ENCODE measurements at places on chromosomes 1 and 21.

- no peak for DNase-seq
Measured at GRCh38 chr1:74508449-74508848, 4.0 kb downstream of the LRRC53 start.

GRCh38 chr1:92326681-92327080 is 27.8 kb downstream of the RPAP2 start:
- no peak for DNase-seq

- DNase-seq, result peak; percentile 48
Measured at GRCh38 chr1:193211539-193211938, 25.1 kb upstream of the B3GALT2 start.

- DNase-seq, result peak; percentile 70
Measured at GRCh38 chr1:202286622-202287097, 55.1 kb downstream of the UBE2T start.

GRCh38 chr1:180950321-180950720 is 37.6 kb downstream of the KIAA1614 start:
- no peak for DNase-seq

- DNase-seq, result no peak
Measured at GRCh38 chr1:18108299-18109057, 880 bp downstream of the IGSF21 start.

DNA sequence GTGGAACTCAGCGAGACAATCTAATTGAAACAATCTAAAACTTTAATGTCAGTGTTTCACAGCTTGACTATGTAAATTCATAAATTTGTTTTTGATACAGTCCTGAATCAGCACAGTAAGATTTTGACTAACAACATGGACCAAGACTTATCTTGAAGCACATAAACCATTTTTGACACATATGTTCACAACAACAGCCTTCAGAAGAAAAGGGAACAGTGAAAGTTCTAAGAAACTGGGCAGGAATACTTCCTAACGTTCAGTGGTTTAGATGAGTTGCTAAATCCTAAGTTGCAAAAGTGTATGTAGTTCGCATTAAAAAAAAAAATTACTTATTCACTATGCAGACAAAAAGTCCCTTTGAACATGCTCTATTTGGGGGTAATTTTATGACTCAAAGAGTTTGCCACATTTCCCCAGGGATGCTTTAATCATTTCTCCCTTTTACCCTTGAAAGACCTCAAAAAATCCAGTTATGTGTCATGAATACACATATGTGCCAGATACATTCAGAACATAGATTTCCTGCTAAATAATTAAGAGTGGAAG is 120.2 kb downstream of the MRPL39 start:
- DNase-seq, result no peak

DNA sequence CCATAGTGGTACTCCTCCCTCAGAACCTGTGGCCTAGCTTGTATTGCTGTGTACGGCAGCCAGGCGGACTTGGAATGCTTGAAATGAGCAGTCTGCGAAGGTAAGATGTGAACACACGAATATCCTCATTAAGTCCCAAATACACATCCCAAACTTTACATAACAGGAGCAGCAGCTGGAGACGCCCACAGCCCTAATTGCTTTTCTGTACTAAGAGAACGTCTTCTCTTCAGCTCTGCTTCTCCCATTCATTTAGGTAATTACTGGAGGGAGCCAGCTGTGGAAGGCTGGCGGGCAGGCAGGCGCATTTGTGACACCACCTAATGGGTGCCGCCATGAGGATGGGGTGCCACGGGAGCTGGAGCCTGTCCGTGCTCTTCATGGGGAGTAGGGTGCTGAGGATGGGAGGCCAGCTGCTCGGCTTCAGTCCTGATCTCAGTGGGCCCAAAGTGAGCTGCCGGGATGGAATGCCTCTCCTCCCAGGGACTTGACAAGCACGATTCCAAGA is 66.6 kb upstream of the POU3F1 start:
- no peak for DNase-seq

DNA sequence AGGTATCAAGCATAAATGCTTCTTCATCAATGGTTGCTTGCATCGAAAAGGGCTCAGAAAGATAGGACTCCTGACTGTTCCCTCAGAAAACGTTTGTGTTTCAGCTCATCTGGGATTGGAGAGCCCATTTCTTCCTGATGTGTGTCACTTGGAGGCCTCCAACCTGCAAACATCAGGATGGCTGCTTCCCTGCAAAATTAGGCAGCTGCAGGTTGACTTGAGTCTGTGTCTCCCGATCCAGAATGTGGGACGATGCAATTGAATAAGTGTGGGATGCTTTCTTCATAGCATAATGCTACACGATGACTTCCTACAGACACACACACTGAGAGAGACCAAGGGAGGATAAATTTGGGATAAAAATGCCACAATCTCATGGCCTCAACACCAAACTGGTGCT is 42.2 kb downstream of the OLIG1 start:
- no peak for DNase-seq

GRCh38 chr1:11851180-11851579 is 3.6 kb upstream of the NPPA start:
- DNase-seq, result no peak

DNA sequence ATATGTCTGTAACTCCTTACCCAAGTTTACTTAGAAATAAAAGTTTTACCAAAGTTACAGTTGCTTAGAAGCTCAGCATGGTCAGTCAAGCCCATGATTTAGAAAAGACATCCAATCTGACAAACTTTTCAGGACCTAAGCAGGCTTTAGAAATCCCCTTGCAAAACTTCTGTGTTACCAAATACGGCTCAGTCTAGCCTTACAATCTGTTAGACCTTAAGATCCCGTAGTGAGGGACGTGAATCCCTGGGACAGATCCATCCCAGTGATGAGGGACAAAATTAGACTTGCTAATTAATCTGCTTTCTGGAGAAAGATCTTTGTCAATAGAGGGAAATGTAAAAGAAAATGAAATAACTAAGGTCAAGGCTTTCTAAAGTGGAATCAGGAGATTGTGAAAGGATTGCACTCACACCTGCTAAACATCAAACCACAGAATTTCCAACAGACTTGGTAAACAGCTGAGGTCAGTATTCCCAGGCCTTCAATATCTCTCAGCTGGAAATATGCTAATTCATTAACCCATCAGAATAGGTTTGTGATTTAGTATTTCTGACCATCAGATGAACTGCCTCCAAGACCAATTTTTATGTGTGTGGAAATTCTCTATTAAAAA is 375.3 kb downstream of the DUSP10 start:
- DNase-seq, result no peak

- DNase-seq, result no peak
Measured at GRCh38 chr1:33167650-33168447, 14.0 kb downstream of the TRIM62 start.

GRCh38 chr1:223331929-223332328 is 32.0 kb downstream of the SUSD4 start:
- DNase-seq, result peak; percentile 56

- DNase-seq, result no peak
Measured at GRCh38 chr1:246338546-246338945, 168.5 kb downstream of the SMYD3 start.

DNA sequence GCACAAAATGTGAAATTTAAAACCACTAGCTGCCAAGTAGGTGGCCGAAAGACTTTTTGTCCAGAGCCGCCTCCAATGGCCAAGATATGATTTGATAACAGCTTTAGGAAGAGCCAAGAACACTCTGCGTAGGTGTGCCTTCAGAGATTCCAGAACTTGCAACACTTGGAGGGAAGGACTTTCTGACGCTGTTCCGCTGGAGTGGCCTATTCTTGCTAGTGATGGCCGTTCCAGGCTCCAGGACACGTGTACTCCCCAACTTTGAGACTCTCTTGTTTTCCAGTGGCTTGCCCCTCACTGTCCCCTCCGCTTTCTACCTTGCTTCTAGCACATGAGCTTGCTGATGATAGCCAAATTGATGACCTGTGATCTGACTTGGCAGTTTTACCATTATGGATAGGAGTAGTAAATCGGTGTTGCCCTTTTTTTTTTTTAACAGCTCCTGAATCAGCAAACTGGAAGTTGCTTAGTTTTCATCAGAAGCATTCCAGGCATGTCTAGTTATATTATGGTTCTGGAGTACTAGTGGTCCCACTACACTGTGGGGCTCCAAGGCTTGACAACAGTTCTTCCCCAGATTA is 1.0 kb downstream of the PRDX6 start:
- DNase-seq, result peak; percentile 74

GRCh38 chr1:113747376-113747775 is 11.9 kb downstream of the PHTF1 start:
- DNase-seq, result peak; percentile 56

DNA sequence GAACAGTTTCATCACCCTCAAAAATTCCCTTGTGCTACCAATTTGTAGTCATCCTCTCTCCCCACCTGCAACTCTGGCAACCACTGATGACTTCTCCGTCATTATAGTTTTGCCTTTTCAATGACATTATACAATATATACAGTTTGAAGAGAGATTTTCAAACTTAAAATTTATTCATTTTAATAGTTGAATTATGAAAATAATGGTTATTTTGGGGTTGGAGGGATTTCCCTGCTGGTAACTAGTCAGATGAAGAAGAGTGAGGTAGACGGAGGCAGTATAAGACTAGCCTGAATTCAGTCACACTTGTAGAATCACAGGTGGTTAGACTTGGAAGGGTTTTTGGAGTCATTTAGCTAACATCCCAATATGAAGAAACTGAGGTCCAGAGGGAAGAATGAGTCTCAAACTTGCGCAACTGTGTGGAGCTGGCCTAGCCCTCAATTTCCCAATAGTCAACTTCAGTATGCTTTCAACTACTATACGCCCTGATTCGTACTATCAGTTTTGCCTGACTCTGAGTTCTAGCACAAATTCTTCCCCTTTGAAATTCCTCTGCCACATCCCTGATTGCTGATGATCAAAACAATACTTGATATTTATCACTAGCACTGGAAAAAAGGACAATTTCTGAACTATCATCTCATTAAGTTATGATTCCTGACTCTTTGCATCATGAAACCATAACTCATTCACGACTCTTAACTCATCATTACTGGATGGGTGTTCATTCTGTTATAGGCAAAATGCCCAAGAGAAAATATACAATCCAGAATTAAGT is 54.2 kb downstream of the VANGL2 start:
- no peak for DNase-seq

Measured in AG20443 (cell line).